ENCODE measurements at places on chromosomes 3 and 15.

DNA sequence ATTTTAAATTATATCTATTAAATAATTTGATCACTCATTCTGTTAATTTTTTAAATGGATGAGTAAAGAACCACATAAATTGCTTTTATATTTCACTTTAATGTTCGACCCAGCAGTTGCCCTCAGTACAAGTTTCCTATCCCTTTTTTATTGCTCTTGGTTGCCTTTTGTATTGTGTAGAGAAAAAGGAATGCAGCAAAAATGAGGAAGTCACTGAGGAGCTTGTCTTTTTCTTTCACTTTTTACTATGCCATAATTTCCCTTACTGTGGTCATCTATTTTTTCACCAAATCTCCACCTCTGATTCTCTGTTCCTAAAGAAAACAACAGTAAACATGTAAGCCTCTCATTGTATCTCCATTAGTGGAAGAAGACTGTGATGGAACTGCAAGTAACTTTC is 122.7 kb downstream of the B3GALNT1 start:
- no peak for DNase-seq

DNA sequence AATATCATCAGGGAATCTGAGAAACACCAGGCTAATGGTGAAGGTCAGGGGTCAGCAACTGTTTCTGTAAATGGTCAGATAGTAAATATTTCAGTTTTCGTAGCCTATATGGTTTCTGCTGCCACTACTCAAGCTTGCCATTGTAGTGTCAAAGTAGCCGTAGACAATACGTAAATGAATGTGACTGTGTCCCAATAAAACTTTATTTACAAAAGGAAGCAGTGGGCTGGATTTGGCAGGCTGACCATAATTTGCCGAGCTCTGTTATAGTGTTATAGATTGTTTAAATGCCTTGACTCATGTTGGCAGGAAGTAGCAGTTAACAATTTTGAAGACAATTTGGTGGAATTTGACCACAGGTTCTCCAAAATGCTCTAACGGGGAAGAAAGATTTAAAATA is 548.2 kb downstream of the FOXP1 start:
- peak; percentile 83 for DNase-seq

- no peak for DNase-seq
Observed at GRCh38 chr3:119819806-119820205, 37.9 kb downstream of the NR1I2 start.

GRCh38 chr15:96544162-96544756 is 213.8 kb downstream of the NR2F2 start:
- no peak for DNase-seq

- DNase-seq: no peak
Observed at GRCh38 chr15:68497206-68497910, 65.4 kb upstream of the ITGA11 start.

DNA sequence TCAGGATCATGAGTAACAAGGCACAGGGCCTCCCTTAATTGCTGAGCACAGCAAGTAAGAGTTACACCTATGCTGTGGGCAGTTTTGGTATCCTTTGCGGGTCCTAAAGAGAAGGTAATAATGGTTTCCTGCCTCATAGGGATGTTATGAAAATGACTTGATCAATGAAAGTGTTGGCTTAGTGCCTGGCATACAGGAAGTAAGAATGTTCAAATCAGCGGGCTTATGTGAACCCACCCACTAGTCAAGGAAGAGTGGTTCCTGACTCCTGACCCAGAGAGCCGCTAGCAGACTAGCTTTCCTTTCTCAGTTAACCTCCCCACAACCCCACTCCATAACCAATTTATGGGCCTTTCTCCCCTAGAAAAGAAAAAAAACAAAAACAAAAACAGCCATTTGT is 5.2 kb upstream of the ADAMTS9 start:
- no peak for DNase-seq

DNA sequence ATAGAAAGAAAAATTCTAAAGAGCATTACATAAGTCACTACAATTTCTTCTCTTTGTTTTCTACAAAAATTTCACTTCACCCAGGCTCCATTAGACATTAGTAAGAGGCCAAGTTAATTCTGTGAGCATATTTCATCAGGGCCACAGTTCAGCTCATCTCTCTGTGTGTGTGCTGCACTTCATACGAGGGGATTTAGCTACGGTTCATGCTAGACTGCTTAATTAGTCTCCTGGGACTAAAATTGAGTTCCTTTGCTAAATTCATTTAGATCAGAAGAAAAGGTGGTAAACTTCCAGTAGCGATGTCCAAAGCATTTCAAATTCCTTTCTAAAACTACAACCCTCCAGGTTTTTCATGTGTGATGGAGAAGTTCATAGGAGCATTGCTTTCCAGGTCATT is 83.1 kb upstream of the SETMAR start:
- no peak for DNase-seq

DNA sequence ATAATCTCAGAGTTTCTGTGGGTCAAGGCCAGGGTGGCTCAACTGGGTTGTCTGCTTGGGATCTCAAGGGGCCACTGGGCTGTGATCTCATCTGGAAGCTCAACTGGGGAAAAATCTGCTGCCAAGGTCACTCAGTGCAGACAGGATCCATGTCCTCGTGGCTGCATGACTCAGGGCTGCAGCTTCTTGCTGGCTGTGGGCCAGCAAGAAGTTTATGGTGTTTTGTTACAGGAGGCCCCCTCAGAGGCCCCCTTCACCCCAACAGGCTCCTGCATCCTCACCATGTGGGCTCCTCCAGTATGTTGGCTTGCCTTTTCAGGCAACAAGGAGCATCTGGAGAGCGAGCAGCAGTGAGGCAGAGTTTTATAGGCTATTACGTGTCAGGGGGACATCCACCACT is 14.6 kb downstream of the OCA2 start:
- DNase-seq: peak; percentile 40

DNA sequence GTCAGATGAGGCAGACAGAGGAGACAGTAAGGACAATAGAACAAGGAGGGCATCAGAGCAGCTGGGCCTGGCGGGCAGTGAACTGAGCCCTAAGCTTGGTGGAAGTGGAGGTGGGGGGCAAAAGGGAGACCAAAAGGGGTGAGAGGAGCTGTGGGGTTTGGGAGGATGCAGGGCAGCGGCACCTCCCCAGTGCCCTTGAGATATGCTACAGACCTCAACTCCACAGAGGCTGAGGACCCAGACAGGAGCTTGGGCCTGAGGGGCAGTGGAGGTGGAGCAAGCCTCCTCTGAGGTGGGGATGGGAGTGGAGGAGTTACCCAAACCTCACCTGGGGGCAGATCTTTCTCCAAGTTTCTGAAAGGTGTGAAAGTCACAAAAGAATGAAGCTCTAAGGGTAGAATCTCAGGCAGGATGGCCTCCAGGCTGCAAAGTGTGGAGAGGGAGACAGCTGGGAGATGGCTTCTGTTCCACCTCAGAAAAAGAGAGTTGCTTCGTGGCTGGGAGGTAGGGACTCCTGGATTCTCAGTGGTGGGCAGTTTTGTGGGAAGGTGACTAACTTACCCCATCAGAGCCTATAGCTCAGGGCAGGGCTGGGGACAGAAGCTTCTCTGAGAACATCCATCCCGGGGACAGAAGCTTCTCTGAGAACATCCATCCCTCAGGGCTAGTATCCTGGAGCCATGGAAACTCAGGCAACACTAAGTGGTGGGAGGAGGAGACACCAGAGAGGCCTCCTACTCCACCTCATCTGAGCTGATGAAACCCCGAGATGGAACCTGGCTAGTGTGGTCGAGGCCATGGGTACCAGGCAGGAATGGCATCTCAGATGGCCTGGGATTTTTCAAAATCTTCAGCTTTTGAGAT is 2.3 kb upstream of the CLK3 start:
- DNase-seq: no peak

GRCh38 chr3:159751146-159751545 is 237.5 kb upstream of the IL12A start:
- DNase-seq: peak; percentile 68

- DNase-seq: peak; percentile 74
Observed at GRCh38 chr3:15367059-15367458, 34.7 kb upstream of the SH3BP5 start.

DNA sequence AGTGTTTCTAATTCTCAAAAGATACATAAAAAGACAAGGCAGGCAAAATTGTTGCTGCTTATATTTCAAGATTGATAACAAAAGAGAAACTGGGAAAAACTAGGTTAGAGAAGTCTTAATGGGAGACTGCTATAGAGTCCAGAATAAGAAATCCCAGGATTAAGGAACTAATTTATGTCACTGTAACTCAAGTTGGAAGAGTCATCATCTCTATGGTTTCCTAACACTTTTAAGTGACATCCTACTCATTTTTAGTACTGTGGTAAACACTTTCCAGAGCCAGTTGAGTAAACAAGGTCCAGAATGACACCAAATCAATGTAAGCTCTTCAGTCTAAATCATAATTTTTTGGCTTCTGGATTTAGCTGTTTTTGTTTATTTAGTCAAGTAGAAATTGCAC is 8.0 kb downstream of the CLDN16 start:
- DNase-seq: no peak

- DNase-seq: no peak
Observed at GRCh38 chr3:46626039-46626438, 13.7 kb downstream of the FAM240A start.

GRCh38 chr3:79976466-79976865 is 208.7 kb upstream of the ROBO1 start:
- DNase-seq: peak; percentile 80

DNA sequence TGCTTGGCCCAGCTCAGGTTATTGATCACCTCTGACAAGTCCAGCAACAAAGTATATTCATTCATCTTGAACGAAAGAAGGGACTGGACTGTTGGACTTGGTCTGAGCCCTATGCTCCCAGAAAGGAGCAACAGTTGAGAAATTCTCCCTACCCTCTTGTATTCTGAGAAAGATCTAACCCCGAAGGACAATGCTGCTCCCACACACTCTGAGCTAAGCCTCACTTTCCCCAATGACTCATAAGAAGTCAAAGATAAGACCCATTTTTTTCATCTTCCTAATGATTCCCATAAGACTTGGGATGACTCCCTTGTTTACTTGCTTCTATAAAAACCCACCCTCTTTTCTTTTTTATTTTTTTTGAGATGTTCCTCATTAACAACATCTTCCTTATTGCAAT is 549.4 kb upstream of the MDFIC2 start:
- DNase-seq: peak; percentile 83

DNA sequence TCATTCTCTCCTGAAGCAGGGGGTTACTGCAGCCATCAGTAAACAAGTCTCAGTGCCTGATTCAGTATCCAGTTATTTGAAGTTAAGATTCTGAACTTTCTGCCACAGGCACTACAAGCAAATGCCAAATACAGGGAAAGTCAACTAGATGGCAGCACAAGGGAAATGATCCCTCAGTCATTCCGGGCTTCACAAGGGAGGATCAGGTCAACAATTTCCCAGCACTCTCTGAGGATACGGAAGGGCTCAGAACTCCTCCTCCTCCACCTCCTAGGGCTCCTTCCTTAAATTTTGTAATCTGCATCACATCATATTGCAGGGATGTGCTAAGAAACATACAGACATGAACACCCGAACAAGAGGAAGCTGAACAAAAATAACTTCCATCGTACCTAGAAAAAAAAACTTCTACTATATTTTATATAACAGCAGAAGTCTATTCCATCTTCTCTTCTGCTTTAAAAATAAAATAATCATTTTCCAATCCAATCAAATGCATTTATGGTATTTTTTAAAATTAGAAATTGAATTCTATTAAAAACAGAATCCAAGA is 187.1 kb downstream of the FMN1 start:
- peak; percentile 62 for DNase-seq

- DNase-seq: no peak
Observed at GRCh38 chr15:71811752-71812735, 1.7 kb downstream of the NR2E3 start.

- DNase-seq: peak; percentile 62
Observed at GRCh38 chr3:47475570-47476329, at the start of gene SCAP. Gene SCAP, minus strand, starts transcription at chr3:47475941. Its CDS starts 32,948 bp downstream, at chr3:47442993.

DNA sequence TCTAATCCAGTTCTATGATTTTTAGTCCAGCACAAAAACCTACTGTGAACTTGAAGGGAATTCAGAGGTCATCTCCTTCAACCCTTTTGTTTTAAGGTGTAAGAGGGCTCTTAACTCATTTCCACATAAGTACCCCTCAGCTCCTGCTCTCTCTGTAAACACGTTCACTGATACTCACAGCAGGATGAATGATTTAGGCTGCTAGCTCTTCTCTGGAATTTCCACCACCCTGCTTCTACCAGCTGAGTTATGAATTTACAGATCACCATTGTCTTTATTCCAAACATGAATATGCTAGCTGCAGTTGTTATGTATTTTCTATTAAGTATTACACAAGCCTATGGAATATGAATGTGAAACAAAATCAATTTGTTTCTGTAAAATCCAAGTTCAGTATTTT is 101.3 kb upstream of the NANOGP8 start:
- no peak for DNase-seq

- DNase-seq: no peak
Observed at GRCh38 chr3:42508562-42508961, 6.1 kb downstream of the VIPR1 start.

GRCh38 chr15:48433226-48433886 is 102.1 kb downstream of the DUT start:
- peak; percentile 66 for DNase-seq

- DNase-seq: no peak
Observed at GRCh38 chr3:155377071-155377470, 83.6 kb upstream of the STRIT1 start.

DNA sequence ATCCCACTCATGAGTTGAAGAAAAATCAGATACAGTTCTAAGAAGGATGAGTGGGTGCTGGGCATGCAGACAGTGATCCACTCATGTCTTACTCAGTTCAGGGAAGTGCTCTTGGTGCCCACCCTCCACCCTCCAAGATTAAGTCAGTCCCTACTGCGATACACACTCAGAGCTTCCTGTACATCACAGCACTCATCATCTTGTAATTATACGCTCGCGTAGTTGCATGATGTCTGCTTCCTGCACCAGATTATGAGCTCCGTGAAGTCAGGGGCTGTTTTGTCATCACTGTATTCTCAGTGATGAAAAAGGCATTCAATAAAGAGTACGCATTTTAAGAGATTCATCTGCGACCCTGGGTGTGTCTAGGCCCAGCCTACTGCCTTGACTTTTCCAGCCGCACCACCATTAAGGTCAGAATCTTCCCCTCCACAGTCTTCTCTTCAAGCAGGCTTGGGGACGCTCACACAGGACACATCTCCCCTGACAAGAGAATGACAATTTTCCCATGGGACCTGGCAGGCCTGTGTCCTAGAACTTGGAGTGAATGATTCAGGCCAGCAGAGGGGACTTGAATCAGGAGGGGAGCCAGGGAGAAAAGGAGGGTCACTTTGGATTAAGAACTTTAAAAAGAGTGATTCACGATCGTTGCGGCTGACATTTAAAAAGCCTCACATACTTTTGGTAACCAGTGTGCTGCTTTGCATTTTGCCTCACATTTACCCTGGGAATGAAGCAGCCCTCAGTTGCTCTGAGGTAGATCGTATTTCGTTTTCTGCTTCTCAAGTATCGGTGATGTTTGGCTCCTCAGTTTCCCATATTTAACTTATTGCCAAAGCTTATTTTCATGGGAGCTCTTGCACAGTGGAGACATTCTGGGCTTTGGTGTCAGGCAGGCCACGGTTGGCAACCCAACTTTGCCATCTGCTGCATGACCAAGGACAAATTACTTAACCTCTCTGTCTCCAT is 7.9 kb upstream of the PDE8A start:
- no peak for DNase-seq

GRCh38 chr15:45521596-45522327 is 793 bp downstream of the SLC30A4 start:
- no peak for DNase-seq

All from iris pigment epithelial cell (primary cell).